ENCODE measurements at places on chromosomes 4 and X.
A peak's percentile ranks its signal among the peaks of the same experiment; 100 is the strongest.

- no peak for DNase-seq
Measured at GRCh38 chrX:24646745-24647182, 383 bp downstream of the PCYT1B start.

DNA sequence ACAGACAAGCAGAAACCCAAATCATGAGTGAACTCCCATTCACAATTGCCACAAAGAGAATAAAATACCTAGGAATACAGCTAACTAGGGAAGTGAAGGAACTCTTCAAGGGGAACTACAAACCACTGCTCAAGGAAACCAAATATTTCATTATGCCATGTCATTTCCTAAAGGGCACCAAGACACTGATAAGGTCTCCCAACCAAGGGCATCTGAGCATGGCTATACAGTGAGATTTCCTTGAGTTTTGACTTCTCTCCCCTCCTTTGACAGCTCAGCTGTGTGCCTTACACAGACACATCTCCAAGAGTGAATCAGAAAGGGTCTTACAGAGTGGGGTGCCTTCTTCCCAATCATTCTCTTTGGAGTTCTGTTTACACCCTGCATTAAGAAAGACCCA, 40.4 kb downstream of the PCDH7 start:
- no peak for DNase-seq

GRCh38 chr4:163164591-163164990, 2.1 kb downstream of the NAF1 start:
- no peak for DNase-seq

DNA sequence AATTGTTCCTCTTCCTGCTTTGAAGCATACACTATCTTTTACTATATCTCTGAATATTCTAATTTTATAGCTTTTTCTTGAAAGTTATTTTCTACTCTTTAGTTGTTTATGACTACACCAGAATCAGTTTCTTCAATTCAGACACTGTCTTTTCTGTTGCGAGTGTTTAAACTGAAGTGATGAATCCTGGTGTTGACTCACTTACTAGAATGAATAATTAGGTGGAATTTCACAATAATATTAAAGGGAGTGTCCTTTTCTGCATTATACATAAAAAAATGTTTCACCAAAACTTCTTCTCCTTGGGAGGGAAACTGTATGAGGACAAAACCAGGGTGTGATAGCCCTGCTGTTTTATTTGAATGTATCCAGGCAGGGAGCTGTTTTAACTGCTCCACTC, 1383.1 kb downstream of the C4orf33 start:
- DNase-seq = no peak

- no peak for DNase-seq
Measured at GRCh38 chrX:120419463-120419862, 49.6 kb downstream of the LAMP2 start.

DNA sequence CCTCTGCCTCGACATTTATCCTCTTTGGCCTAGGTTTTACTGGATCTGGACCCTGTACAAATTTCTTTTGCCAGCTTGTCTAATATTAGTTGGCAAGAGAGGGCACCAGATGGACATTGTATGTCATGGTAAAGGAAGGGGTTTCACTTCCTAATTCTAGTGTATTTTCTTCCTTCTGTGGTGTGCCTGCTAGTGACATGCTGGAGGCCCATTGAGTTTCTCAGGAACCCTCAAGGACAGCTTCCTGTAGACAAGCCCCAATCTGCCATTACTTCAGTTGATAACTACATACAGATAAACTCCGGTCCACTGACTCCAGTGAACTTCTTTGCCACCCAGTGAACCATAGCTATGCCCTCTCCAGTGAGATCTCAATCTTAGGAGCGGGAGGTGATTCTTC, 116.9 kb downstream of the STPG2 start:
- no peak for DNase-seq

- peak; percentile 56 for DNase-seq
Measured at GRCh38 chr4:151882072-151882803, 121.4 kb upstream of the GATB start.

GRCh38 chr4:186845137-186845842, 121.6 kb upstream of the FAT1 start:
- DNase-seq = no peak

- DNase-seq = no peak
Measured at GRCh38 chrX:68822641-68823410, 6.0 kb upstream of the EFNB1 start.

- no peak for DNase-seq
Measured at GRCh38 chr4:38601244-38601915, 62.6 kb upstream of the KLF3 start.

- no peak for DNase-seq
Measured at GRCh38 chrX:44915361-44915868, 42.4 kb downstream of the KDM6A start.

GRCh38 chr4:82394896-82395295, 21.1 kb upstream of the HNRNPD start:
- no peak for DNase-seq

GRCh38 chrX:150525061-150525919, 43.1 kb upstream of the MTM1 start:
- no peak for DNase-seq

DNA sequence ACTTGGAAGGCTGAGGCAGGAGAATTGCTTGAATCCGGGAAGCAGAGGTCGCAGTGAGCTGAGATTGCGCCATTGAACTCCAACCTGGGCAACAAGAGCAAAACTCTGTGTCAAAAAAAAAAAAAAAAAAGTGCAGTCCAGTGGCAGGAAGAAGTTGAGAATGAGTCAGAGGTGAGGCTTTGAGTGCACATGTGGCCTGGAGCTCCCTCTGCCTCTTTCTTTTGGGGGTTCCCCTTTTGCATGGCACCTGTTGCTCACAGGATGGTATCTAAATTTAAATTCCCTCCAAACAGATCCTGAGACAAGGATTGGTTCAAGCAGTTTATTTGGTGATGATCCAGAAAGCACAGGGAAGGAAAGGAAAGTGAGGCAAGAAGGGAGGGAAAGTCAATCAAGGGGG, 151.4 kb upstream of the STX18 start:
- peak; percentile 31 for DNase-seq

DNA sequence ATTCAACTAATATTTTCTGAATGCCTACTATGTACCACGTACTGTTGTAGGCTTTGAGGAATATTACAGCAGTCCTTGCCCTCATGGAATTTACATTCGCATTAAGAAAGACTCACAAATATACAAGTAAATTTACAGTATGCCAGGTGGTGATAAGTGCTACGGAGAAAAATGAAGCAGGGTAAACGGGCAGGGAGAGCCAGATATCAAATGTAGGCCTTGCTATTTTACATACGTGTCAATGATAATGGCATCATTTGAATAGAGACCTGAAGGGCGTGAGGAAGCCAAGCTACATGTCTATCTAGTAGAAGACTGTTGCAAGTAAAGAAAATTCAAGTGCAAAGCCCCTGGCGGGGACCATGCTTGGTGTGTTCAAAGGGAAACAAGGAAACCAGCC, 65.2 kb downstream of the AMMECR1 start:
- no peak for DNase-seq
